Amniotic stem cell (primary cell): ENCODE measurements at places on chromosomes 11 and 22.

DNA sequence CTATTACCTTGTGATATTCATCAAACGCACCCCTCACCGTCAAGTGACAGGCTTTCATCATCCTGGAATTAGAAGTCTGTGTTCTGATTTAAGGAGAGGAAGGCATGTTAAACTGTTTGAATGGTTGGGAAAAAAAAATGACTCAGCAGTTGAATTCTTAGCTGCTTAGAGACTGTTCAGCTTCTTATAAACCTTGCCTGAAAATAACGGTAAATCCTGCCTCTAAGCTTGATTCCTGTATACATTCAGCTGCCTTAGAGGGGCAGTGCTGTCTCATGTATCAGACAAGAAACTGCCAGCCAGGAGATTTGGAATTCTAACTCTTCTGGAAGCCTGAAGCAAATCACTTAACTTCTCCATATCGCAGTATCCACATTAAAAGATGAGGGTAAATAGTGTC is 437.4 kb downstream of the JRKL start:
- DNase-seq: no peak

- DNase-seq: no peak
These were observed 262.8 kb downstream of the BRD1 start for GRCh38 chr22:49564666-49565515.

DNA sequence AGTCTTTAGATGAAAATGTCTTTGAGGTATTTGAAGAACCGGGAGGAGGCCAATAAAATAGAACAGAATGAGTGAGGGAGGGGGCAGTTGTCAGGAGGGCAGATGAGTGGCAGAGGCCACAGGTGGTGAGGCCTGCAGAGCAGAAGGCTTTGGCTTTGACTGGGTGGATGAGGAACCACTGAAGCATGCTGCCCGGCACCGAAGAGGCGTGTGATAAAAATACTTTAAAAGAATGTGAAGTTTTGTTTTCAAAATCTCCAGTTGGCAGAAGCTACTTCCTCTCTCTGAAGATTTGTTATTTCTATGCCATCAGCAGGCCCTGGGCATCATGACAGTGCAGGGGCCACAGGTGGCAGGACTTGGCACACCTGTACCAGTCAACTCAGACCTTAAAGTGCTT is 6.3 kb downstream of the MS4A12 start:
- no peak for DNase-seq

DNA sequence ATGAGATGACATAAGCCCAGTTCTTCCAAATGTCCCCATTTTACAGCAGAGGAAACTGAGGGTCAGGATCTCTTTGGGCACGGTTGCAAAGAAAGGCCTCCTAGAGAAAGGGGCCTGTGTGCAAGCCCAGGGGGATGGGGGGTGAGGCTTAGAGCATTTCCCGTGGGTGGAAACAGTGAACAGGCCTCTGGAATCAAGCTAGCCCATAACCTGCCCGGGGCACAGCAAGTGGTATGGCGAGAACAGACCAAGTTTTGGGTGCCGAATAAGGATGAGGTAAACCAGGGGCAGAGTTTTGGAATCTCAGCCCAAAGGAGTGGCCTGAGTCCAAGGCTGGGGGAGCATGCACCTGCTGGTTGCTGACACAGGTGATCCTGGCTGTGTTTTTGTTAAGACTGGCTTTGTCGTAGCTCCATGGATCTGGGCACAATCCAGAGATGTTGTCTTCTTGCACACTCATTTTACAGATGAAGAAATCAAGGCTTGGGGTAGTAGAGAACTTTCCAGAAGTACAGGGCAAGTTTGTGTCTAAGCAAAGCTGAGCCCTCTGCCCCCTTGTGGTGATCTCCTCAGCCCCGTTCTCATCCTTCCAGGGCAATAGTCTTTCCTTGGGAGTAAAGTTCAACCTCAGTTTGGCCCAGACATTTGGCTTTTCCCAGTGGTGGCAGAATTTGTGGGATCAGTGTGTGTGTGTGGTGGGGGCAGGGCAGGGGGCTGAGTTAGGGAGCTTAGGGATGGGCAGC is 53.5 kb upstream of the MYEOV start:
- no peak for DNase-seq

DNA sequence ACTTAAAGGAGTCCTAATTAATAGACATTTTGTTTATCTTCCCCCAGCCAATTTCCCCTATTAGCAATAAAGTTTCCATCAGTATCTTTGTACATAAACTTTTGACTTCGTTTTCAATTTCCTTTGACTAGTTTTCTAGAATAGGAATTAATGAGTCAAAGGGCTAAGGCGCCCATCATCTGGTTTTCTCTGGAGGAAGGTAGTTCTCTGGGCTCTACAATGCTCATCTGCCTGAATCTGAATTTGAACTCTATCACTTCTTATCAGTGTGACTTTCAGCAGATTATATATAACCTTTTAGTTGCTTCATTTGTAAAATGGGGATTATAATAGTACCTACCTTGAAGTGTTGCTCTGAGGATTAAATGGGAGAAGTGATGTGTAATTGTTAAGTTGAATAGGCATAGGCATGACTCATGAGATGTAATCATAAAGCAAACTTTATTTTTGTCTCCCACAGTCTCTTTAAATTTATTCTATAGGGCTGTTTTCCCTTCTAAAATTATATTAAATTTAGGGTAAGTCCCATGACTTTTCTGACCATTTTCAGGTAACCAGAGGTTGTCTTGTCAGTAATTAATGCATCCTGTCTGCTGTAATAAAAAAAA is 5.8 kb upstream of the TUB start:
- DNase-seq: no peak

DNA sequence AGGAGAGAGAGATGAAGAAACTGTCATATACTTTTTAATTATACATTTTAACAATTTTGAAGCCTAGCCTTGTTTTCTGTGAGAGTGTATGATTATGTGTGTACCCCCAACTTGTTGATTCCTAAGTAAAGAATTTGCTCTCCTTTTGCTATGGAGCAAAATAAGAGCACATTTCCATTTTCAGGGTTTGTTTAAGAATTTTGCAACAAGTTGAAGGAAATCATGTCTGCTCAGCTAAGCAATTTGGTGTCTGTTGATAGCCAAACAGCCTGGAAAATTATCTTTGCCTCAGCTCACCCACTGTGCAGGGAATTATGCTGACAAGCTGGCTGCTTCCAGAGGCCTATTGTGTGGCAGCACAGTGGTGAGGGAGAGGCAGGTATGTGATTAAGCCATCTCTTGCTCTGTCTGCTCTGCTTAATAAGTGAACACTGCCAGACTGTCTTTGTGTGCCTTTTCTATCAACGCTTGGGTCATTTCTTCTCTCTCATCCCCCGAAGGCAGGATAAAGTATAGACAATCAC is 135.1 kb upstream of the TTC12 start:
- DNase-seq: no peak

- DNase-seq: no peak
These were observed 31.2 kb upstream of the PSMA1 start for GRCh38 chr11:14551380-14551779.

GRCh38 chr22:48442663-48443062 is 1385.0 kb downstream of the BRD1 start:
- no peak for DNase-seq

DNA sequence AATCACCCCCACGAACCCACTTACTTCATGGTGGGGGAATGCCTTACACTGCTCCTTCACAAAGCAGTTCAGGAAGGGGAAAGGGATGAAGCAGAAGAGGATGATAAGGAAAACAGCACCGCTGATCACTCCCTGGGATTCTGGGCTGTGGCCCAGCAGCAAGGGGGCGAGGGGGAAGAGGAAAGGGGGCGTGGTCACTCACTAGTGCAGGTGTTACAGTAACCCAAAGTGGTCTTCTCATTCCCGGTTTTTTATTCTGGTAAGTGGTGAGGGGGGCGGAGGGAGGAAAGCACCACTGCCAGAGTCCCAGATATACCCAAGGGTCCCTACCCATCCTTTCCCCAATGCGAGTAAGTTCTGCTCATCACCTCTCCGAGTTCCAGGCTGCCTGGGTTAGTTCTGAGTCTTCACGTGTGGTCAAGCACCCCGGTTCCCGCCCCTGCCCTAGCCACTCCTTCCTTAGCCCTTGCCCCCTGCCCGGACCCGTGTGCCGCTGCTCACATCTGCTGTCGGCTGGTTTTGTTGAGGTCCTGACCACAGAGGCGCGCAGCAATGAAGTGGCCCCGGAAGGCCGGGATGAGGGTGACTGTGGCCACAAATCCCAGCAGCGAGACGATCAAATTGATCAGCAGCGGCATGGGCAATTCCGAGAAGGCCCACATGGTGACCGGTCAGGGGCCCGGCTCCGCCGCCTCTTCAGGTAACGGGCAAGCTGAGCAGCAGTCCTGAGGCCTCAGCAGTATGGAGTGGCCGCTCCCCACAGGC is 477 bp downstream of the DPAGT1 start:
- DNase-seq: no peak

DNA sequence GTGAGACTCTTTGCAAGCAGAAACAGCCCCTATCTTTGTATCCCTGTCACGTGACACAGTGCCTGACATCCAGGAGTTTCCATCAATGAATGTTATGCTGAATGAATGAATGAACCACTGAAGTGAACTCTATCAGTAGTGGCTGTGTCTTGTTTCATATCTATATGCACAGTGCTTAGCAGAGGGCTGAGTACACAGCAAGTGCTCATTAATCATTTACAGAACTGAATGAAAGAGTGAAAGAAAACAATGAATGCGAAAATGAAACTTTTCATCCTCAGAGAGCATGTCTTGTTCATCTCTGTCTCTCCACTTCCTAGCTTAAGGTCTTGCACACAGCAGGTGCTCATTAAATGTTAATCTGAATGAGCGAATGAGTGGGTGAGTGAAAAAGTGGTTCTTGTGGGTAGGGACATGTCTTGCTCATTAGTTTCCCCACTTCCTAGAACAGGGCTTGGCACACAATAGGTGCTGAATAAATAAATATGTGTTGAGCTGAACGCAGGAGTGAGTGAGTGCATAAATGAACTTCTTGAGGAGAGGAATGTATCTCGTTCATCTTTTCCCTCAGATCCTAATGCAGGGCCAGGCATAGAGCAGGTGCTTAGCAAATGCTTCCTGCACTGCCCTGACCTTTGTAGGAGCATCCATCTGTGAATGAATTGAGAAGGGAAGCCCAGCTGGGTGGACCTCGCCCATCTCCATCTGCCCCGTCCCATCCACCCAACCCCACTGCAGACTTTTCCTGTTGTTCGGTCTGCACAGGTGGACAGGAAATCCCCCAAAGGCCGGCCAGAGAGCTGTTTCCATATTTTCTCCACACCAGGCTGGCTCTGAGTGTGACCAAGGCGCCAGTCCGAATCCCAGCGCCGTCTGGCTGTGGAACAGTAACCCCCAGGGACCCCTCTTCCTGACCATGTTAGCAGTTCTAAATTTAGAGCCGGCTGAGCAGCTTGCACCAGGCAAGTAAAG is 113.4 kb upstream of the CRYBB3 start:
- DNase-seq: no peak

DNA sequence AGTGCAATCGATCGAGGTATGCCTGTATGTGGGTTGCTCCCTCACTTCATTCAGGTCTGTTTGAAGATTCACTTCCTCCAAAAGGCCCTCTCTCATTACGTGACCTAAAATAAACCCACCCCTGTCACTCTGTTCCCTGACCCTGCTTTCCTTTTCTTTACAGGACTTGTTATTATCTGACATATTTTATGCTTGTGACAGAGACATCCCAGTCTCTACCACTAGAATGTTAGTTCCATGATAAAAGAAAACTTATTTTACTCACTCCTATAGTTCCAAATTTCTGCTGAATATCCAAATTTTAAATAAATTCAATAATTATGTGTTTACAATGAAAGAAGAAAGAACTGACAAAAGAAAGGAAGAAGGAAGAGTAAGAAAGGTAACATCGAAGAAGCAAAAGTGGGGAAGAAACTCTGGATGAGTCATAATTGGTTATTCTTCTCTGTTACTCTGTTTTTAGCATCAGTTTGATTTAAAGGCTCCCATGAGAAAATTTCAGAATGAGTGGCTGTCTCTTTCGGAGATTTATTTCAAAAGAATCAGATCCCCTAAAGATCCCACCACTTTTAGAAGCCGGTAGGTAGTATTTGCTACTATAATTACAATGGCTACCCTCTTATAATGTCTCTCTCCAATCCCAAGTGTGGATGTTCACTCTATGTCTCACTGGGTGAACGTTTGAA is 33.5 kb downstream of the ENTHD1 start:
- no peak for DNase-seq

- no peak for DNase-seq
These were observed 97.7 kb downstream of the LARGE2 start for GRCh38 chr11:46020084-46020599.

GRCh38 chr11:126997196-126997595 is 3.4 kb downstream of the KIRREL3 start:
- no peak for DNase-seq

DNA sequence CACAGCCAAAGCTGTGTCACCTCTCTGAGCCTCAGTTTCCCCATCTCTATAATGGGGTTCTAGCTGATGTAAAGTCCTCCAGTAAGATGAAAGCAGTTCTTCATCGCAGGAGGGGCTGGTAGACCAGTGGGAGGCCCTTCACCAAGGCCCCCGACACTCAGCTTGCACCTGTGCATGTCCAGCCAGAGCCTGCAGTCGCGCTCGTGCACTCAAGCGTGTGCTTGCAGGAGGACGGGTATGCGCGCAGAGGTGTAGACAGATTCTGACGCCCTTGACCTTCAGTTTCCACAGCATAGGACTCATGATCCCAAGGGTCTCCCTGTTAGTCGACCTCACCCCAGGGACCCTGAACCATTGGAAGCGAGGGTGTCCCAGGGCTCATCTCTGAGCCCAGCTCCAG is 633.7 kb downstream of the TBC1D22A start:
- DNase-seq: no peak

DNA sequence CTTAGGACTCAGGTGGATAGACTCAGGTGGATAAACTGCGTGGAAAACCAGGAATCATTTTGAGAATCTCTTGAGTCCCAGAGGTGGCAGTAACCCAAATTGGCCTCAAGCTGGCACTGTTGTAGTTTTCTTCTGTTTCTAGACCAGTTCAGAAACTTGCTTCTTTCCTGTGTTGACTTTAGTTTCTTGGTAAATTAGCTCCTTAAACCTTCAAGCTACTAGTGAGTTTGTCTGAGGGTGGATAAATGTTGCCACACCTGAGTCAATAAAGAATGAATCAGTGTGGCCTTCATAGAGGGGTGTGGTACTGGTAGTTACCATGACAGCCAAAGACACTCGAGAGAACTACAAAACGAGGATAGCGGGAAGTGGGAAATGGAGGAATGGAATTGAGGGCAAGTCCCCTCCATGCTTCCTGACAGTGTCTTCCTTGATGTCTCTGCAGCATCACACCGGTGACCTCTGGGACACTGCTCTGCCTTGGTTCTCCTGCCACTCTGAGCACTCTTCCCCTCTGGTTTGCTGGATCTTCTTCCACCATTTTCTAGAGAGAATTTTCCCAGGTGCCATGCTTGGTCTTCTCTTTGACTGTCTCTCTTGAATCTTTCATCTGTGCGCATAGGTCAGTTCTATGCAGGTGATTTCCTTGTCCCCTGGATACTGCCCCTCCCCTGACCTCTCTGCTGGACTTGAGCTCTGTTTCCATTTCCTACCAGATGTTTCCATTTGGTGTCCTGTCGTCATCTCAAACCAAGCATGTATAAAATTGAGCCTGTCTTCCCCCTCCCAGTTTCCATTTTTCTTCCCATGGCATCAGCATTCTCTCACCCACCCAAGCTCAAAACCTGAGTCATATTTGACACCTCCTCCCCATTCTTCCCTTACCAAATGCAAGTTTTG is 7.2 kb downstream of the POLD4 start:
- no peak for DNase-seq
